Ascending aorta (tissue), 2 donors: ENCODE measurements at places on chromosomes 2 and 18. TPM values are rescaled to one million over a fixed set of nuclear protein-coding genes. Genes with fewer than 3 reads are reported as not detected.

GRCh38 chr2:96832754-96833507 lies 10.9 kb downstream of the ANKRD23 start:
- peaks cover 51% of the 10 kb centered on the region for H3K36me3 ChIP-seq
- H3K4me1 ChIP-seq: no peaks in the 10 kb centered on the region
- H3K4me3 ChIP-seq: no peak overlapping the region
- peak overlapping the region; percentile 6 for H3K27ac ChIP-seq
- DNase-seq: no peak

GRCh38 chr2:45889053-45889452 lies 237.6 kb downstream of the PRKCE start:
- H3K27me3 ChIP-seq: no peaks in the 10 kb centered on the region
- no peaks in the 10 kb centered on the region for H3K36me3 ChIP-seq
- H3K4me1 ChIP-seq: no peaks in the 10 kb centered on the region
- no peak overlapping the region for H3K4me3 ChIP-seq
- no peak for DNase-seq

GRCh38 chr2:69689466-69689865 lies 45.9 kb upstream of the AAK1 start:
- H3K27ac ChIP-seq: no peak overlapping the region
- H3K27me3 ChIP-seq: no peaks in the 10 kb centered on the region
- no peak overlapping the region for H3K4me3 ChIP-seq
- DNase-seq: no peak
- H3K4me1 ChIP-seq: no peaks in the 10 kb centered on the region

GRCh38 chr18:3048121-3048520 lies 35.2 kb upstream of the LPIN2 start:
- no peak for DNase-seq
- H3K27ac ChIP-seq: no peak overlapping the region
- no peaks in the 10 kb centered on the region for H3K4me1 ChIP-seq
- H3K27me3 ChIP-seq: no peaks in the 10 kb centered on the region
- no peak overlapping the region for H3K4me3 ChIP-seq
- H3K36me3 ChIP-seq: no peaks in the 10 kb centered on the region

DNA sequence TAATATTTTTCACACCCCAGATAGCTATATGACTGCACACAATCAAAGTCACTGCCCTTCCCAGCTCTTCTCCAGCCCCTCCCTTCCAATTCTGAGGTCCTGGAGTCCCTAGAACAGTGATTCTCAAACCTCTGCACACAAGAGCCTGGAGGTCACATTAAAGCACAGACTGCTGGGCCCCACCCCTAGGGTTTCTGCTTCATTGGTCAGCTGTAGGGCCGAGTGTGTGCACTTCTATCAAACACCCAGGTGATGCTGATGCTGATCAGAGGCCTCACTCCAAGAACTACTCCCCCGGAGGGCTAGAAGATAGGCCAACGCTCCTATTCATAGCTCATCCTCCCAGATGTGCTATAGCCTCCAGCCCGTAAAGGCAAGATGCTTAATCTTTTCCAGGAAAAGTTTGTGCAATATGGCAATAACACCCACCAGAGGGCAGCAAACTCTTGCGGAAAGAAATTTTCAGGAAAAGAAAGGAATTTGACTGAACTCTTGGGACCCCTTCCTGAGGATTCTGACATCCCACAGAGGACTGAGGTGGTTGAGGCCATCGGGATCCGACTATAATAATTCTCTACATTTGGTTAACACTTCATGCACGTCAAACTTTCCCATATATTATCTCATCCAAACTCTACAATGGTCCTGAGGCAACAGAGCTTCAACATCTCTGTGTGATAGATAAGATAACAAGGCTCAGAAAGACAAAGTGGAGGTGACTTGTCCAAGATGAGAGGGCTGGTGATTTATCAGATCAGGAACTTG lies 194.2 kb upstream of the PKDCC start:
- no peaks in the 10 kb centered on the region for H3K4me1 ChIP-seq
- no peaks in the 10 kb centered on the region for H3K27me3 ChIP-seq
- no peak for DNase-seq
- no peaks in the 10 kb centered on the region for H3K36me3 ChIP-seq
- H3K4me3 ChIP-seq: no peak overlapping the region
- no peak overlapping the region for H3K27ac ChIP-seq

DNA sequence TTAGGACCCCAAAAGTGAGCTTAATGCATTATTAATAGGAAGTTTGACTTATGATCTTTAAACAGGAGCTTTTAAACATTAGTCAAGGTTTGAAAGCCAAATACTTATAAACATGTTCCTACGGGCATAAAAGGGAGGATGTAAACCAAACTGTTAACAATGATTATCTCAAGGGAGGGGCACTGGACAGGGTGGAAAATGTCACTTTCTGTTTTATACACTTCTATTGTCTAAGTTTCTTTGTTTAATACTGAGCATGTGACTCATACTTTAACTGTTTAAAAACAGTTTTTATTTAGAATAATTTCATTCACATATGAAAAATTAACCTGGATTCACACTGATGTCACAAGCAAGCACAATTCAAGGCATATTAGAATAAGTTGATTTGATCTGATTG lies 18.3 kb upstream of the ITGA6 start:
- no peaks in the 10 kb centered on the region for H3K36me3 ChIP-seq
- H3K4me1 ChIP-seq: no peaks in the 10 kb centered on the region
- no peaks in the 10 kb centered on the region for H3K27me3 ChIP-seq
- H3K4me3 ChIP-seq: no peak overlapping the region

GRCh38 chr2:9281145-9281544 lies 74.5 kb downstream of the ASAP2 start:
- H3K27ac ChIP-seq: no peak overlapping the region
- no peak for DNase-seq
- H3K36me3 ChIP-seq: peaks cover 4% of the 10 kb centered on the region
- H3K27me3 ChIP-seq: no peaks in the 10 kb centered on the region

- H3K27me3 ChIP-seq: no peaks in the 10 kb centered on the region
- H3K36me3 ChIP-seq: no peaks in the 10 kb centered on the region
- H3K4me1 ChIP-seq: no peaks in the 10 kb centered on the region
- no peak overlapping the region for H3K27ac ChIP-seq
- DNase-seq: no peak
Measured at GRCh38 chr2:173741759-173742158, 223.4 kb downstream of the SP3 start.

DNA sequence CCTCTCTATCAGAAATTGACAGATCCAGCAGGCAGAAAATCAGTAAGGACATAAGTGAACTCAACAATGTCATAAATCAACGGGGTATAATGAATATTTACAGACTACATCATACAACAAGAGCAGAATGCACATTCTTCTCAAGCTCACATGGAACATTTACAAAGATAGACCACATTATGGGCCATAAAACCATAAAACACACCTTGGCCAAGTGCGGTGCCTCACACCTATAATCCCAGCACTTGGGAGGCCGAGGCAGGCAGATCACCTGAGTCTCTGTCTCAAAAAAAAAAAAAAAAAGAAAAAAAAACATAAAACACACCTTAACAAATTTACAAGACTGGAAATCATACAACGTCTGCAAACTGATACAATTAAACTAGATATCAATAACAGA lies 36.7 kb downstream of the FBXO15 start:
- no peak overlapping the region for H3K4me3 ChIP-seq
- no peak for DNase-seq
- no peaks in the 10 kb centered on the region for H3K36me3 ChIP-seq

DNA sequence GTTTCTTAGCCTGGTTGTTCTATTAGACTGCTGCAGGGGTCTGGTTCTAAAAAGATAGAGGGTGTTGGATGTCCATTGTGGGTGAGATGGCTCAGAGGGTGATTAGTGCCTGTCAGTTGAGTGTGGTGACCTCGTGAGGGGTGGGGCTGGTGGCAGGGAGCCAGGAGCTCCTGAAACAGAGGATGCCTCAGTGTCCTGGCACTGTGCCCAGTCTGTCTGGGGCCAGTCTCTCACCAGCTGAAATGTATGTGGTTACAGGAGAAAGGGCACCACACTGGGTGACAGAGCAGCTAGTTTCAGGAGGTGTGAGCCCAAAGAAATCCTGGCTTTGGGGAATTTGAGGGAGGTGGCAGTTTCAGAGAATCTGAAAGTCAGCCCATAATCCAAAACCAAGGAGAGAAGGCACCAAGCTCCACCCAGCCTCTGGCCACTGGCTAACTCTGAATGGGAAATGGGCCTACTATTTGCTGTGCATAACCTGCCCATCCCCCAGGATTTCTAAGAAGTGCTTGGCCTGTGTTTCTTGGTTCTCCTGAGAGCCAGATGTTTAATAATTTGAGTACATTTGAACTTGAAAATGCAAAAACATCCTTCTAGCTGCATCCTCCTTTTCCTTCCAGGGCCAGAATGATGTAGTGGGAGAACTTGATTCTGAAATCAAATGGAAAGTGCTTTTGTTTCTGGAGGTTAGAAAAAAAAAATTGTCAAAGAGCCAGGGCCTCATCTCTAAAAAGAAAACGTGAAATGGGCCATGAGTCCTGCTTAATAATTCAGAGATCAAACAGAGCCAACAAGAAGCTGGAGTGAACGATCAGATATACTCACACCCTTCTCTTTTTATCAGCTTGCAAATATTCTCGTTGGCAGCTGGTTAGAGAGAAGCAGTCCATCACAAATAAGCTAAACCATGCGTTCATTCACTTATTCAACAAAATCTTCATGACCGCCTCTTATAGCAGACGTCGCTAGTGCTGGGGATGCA lies 92.3 kb downstream of the B3GNT2 start:
- no peak overlapping the region for H3K4me3 ChIP-seq
- peak; percentile 71 for DNase-seq
- no peaks in the 10 kb centered on the region for H3K27me3 ChIP-seq
- peaks cover 2% of the 10 kb centered on the region for H3K4me1 ChIP-seq
- no peak overlapping the region for H3K27ac ChIP-seq

- no peaks in the 10 kb centered on the region for H3K27me3 ChIP-seq
- no peak overlapping the region for H3K4me3 ChIP-seq
- peaks cover 4% of the 10 kb centered on the region for H3K4me1 ChIP-seq
- H3K36me3 ChIP-seq: no peaks in the 10 kb centered on the region
Measured at GRCh38 chr18:59512025-59512755, 153.1 kb upstream of the LMAN1 start.

DNA sequence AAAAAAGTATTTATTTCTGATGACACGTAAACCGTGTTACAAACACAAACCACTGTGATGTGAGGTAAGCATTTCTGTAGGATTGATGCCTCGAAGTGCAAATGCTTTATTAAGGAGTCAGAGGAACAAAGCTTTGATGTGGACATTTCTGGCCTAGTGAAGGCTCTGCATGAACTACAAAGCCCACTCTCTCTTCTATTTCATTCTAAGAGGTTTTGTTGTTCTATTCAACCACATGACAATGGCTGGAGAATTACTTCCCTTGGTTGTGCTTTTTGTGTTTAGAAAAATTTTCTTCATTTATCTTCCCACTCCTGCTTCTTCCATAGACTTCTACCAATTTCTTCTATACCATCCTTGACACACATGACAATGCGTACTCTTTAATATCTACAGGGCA lies 125.7 kb upstream of the CCDC195 start:
- peaks cover 28% of the 10 kb centered on the region for H3K36me3 ChIP-seq
- no peak overlapping the region for H3K27ac ChIP-seq
- H3K27me3 ChIP-seq: no peaks in the 10 kb centered on the region
- no peaks in the 10 kb centered on the region for H3K4me1 ChIP-seq

- no peaks in the 10 kb centered on the region for H3K27me3 ChIP-seq
- DNase-seq: no peak
- no peak overlapping the region for H3K4me3 ChIP-seq
- H3K4me1 ChIP-seq: peaks cover 13% of the 10 kb centered on the region
- H3K27ac ChIP-seq: no peak overlapping the region
Measured at GRCh38 chr2:189609423-189609816, 28.8 kb upstream of the SLC40A1 start.

DNA sequence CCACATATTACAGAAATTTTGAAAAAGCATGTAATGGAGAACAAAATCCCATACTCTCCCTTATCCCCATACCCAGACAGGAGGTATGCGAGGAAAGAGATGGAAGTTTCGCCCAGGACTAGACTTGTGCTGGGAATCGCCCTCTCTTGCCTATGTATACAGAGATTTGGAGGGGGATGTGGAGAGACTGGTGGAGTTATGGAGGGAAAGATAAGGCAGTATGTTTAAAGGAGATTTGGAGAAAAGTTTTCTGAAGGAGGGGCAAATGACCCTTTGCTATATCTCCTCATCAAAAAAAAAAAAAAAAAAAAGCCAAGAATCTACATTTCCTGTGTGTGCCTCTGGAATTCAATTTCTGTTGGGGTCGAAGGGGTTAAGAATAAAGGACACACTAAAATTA lies 75.3 kb downstream of the MERTK start:
- H3K4me1 ChIP-seq: peaks cover 28% of the 10 kb centered on the region
- peak overlapping the region; percentile 94 for H3K27ac ChIP-seq
- H3K36me3 ChIP-seq: peaks cover 29% of the 10 kb centered on the region
- H3K4me3 ChIP-seq: peak overlapping the region; percentile 47

GRCh38 chr2:9355270-9355669 lies 68.1 kb downstream of the ITGB1BP1 start:
- no peak for DNase-seq
- no peaks in the 10 kb centered on the region for H3K4me1 ChIP-seq
- no peak overlapping the region for H3K4me3 ChIP-seq

DNA sequence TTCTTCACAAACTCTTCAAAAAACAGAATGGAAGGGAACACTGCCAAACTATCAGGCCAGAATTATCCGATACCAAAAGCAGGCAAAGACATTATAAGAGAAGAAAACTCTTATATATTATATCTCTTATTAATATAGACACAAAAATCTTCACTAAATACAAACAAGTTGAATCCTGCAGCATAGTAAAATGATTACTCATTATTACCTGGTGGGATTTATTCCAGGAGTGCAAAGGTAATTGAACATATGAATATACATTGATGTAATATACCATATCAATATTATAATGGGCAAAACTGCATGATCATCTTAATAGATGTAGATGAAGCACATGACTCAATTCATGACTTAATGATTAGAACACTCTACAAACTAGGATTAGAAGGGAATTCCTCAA lies 25.1 kb downstream of the ABCB11 start:
- no peaks in the 10 kb centered on the region for H3K36me3 ChIP-seq
- no peak for DNase-seq
- H3K4me1 ChIP-seq: no peaks in the 10 kb centered on the region
- no peak overlapping the region for H3K4me3 ChIP-seq
- no peak overlapping the region for H3K27ac ChIP-seq
- H3K27me3 ChIP-seq: no peaks in the 10 kb centered on the region

- DNase-seq: no peak
- no peaks in the 10 kb centered on the region for H3K27me3 ChIP-seq
- no peak overlapping the region for H3K4me3 ChIP-seq
- H3K36me3 ChIP-seq: no peaks in the 10 kb centered on the region
- no peak overlapping the region for H3K27ac ChIP-seq
- no peaks in the 10 kb centered on the region for H3K4me1 ChIP-seq
Measured at GRCh38 chr18:827093-827677, 15.1 kb upstream of the YES1 start.

- H3K4me1 ChIP-seq: peaks cover 30% of the 10 kb centered on the region
- H3K27me3 ChIP-seq: no peaks in the 10 kb centered on the region
- DNase-seq: no peak
- no peak overlapping the region for H3K4me3 ChIP-seq
- H3K36me3 ChIP-seq: peaks cover 14% of the 10 kb centered on the region
Measured at GRCh38 chr18:23260926-23261590, 125.8 kb downstream of the CABLES1 start.

The EMILIN2 gene
- 22.4 TPM for total RNA-seq

The PJVK gene
- total RNA-seq: not detected

The ACMSD gene
- not detected for total RNA-seq

The FAM237A gene
- not detected for total RNA-seq

The CRYGD gene
- total RNA-seq: not detected

The SPP2 gene
- total RNA-seq: not detected

The DSC2 gene
- total RNA-seq: 4.4 TPM

The ADGRF3 gene
- total RNA-seq: not detected
